ENCODE measurements at places on chromosomes 3 and 15. TPM values are rescaled to one million over a fixed set of nuclear protein-coding genes. Genes with fewer than 3 reads are reported as not detected.

Gene SRGAP3
- total RNA-seq = 5.9 TPM

Gene CD96
- 293 TPM for total RNA-seq

Gene THRB
- not detected for total RNA-seq

Gene RTP1
- not detected for total RNA-seq

Gene EPB42
- total RNA-seq = not detected

Gene ANKUB1
- not detected for total RNA-seq

Gene TM4SF4
- total RNA-seq = not detected

Gene PFN2
- 0.53 TPM for total RNA-seq

Gene GOLGA6L7
- total RNA-seq = not detected

Gene DAZL
- not detected for total RNA-seq

Gene BOC
- total RNA-seq = not detected

Gene PFKFB4
- 42.8 TPM for total RNA-seq

Gene PPP1R14D
- total RNA-seq = not detected

Gene IQCF5
- not detected for total RNA-seq

Gene RBP2
- total RNA-seq = not detected

Gene PLCH1
- 2.0 TPM for total RNA-seq

Gene CD47
- total RNA-seq = 137 TPM

Gene ZNF619
- 6.7 TPM for total RNA-seq

Gene PCSK6
- 0.68 TPM for total RNA-seq

Gene RASGRP1
- total RNA-seq = 161 TPM

Gene GP9
- total RNA-seq = not detected

Gene C3orf85
- total RNA-seq = not detected

Gene RASL12
- total RNA-seq = not detected

- no peak for DNase-seq
Measured at GRCh38 chr3:178507507-178508442, 28.5 kb upstream of the KCNMB2 start.

- no peak for DNase-seq
Measured at GRCh38 chr15:63344731-63345390, 36.8 kb downstream of the CA12 start.

DNA sequence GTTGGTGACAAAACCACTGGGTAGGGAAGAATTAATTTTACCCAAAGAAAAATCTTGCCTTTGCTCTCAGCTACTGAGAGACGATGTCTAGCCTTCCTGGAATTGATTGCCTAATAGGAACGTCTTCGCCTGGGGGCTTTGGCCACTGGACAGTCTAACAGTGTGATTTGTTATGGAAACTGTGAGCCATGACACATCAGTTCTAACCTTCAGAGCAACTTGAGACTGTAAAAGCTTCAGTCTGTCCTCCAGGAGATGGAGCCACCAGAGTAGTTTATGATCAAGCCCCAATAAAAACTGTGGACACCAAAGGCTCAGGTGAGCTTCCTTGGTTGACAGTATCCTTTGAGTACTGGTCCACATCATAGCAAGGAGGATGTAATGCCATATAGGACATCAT lies 235.8 kb upstream of the TMCO5A start:
- no peak for DNase-seq

DNA sequence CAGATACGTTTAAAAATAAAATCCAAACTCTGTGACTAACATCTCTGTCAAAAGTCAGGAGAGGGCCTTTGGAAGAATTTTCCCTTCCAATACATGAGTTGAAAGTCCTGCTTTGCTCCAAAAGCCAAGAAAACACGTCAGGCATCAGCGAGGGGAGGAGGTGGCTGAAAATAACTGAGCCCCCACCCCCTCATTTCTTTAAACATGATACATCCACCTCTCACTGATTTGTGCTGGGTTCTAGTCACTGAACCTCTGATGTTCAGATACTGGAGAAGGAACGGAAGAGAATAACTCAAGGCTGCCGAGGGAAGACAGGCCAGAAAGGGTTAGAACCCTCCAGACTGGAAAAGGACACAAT lies 9.4 kb upstream of the SEMA5B start:
- DNase-seq = no peak

DNA sequence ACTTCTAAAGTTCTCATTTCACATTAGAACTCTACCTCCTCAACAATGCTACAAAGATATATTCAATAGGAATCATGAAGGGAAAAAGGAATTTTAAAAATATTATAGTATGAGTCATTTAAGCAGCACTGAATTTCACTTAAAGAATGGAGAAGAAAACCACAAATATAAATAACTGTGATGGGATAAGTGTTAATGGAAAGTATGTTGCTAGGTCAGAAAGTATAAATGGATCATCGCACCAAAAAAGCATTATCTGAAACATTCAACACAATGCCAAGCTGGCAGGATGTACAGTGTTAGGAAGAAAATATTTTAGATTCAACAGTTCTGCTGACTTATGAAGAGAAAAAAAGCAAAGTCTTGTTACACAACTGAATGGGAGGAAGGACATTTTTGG lies 101.4 kb downstream of the TFG start:
- DNase-seq = no peak

- DNase-seq = no peak
Measured at GRCh38 chr3:174863488-174863887, 4.4 kb downstream of the NAALADL2 start.

GRCh38 chr3:42637001-42637400 lies 16.5 kb upstream of the ZBTB47 start:
- DNase-seq = no peak

DNA sequence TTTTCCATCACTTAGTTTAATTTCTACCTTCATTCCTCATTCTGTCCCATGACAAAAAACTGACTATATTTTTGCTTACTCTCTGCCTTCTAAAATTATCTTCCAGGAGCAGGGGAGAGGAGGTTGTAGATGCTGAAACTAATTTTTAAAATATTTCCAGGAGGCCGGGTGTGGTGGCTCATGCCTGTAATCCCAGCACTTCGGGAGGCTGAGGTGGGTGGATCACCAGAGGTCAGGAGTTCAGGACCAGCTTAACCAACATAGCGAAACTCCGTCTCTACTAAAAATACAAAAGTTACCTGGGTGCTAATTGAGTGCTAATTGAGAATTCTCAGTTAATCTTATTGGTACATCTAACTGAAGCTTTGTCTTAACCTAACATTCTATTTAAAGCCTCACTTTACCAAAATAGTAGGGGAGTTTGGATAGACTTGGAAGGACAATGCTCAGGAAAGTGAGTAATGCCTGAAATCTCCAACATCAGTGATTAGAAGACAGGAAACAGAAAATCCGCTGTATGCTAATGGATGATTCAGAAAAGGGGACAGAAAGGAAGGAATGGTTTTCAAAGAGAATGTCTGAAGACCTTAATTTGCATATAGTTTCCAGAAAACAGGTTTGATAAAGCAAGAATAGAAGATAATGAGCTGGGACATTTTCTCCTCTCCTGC lies 336.1 kb downstream of the GBE1 start:
- DNase-seq = no peak

DNA sequence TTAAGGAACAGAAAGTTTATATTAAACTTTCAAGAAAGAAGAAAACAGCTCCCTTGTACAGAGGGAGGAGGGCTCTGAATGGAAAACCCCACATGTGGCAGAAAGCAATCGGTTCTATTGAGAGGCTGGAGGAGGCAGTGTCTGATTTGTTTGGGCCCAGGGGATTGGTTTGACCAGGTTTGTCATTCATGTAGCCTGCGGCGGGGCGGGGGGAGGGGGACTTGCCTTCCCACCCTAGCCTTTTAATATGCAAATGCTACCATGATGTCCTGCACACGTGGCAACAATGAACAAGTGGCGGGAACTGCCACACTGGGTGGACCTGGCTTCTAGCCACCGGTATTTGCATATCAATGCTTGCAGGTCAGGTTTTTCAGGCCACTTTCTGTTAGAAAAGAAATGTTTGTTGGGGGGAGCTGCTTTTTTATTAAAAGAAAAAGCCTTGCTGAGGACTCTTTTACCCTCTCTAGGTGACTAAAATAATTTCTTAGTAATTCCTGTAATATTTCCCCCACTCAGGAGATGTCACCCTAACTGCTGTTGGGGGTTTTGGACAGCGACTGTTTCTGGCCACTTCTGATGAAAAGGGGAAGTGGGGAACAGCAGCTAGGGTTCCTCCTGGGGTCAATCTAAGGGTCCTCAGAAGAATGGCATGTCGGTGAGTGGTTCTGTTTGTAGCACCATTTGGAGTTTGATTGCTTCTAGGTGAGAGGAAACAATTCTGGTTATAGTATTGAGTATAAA lies 691.2 kb downstream of the TBL1XR1 start:
- DNase-seq = no peak

- DNase-seq = no peak
Measured at GRCh38 chr3:149615731-149616221, 42.0 kb downstream of the WWTR1 start.

DNA sequence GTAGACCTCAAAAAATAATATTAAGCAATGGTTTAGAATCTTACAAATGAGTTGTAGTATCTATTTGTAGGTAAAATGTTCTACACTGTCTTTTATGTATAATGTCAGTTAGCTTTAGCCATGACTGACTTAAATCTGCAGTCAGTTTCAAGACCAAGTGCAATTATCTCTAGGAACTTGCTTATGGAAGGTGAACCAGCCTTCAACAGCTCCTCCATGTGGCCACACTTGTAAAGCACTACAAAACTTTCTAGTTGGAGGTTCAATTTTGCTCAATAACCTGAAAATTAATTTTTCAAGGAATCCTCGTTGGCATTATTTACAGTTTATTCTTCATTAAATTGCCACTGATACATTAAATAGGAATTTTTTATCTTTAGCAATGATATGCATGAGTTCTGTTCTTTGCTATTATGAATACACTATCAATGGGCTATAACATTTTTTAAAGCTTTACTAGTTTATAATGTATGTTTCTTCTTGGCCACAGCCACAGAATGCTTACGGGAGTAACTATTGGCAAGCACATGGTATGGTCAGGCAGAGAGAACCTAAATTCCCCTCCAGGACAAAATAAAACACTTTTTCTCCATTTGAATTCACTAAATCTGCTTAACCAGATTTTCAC lies 315.3 kb upstream of the UBE2E2 start:
- no peak for DNase-seq

GRCh38 chr15:80179935-80180334 lies 27.1 kb downstream of the FAH start:
- DNase-seq = no peak

GRCh38 chr3:174681784-174682183 lies 177.3 kb upstream of the NAALADL2 start:
- no peak for DNase-seq

DNA sequence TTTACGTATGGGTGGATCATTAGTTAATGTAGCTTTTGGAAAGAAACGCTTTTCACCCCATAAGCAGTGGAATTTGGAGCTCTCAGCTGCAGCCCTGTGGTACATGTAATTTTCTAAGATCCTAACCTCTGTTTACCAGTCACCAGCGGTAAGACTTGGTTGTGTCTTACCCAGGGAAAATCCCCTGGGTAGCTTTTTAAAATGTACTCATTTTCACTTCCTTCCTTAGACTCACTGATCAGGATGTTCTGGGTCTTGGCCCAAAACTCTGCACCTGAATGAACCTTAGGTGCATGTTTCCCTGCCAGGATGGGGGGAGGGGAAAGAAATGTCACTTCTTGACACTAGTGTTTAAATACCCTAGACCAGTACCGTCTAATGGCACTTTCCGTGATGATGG lies 605.2 kb downstream of the MAGI1 start:
- no peak for DNase-seq

- no peak for DNase-seq
Measured at GRCh38 chr3:95408464-95408862, 1345.6 kb downstream of the NSUN3 start.

DNA sequence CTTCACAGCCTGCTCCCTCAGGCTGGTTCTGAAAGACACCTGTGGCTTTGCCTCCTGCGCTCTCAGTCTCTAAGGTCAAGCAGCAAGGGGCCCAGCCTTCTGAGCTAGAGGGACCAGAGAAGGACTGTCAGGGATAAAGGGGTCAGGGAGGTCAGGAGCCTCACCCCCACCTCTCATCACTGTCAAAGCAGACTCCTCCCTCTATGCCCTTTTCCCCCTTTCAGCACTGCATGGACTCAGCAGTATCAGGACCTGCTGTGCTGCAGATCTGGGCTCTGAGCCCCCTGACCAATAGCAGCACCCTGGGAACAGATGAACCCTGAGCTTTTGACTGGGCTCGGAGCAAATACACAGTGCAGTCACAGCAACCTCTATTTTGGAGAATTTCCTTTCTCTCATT lies 3.2 kb upstream of the BMF start:
- no peak for DNase-seq

GRCh38 chr3:194124193-194124592 lies 11.8 kb upstream of the HES1 start:
- DNase-seq = no peak

- no peak for DNase-seq
Measured at GRCh38 chr15:85030301-85030929, 48.8 kb downstream of the PDE8A start.

GRCh38 chr15:32747921-32748342 lies 30.1 kb downstream of the GREM1 start:
- no peak for DNase-seq

DNA sequence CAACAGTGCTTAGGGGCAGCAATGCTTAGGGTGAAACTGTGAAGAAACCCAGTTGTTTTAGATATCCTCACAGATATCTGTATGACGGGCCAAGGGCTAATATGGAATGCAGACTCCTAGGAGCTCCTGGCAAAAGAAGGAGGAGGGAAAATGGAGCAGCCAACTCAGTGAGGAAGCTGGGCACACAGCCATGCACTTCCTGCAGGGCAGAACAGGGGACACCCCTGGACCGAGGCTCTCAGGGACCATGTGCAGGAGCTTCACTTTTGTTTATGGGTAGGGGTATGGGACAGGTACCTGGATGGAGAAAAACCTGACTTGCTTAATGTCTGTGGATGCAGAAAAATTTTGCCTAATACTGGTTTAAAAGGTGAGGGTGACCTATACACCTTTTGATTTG lies 20.2 kb downstream of the NIPA1 start:
- DNase-seq = no peak

DNA sequence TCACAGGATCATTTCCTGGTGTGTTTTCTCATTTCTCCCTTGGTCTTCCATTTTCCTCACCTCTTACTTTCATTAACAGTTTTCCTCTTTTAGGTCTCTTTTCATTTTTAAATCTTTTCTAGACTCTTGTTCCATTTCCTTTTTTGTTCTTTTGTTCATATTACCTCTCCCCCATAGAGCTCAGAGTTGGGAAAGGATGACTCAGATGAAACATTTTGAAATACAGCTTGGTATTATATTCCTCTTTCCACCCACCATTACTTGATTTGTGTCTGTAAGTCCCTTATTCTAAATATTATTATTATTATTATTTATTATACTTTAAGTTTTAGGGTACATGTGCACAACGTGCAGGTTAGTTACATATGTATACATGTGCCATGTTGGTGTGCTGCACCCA lies 153.1 kb downstream of the VGLL3 start:
- no peak for DNase-seq

GRCh38 chr15:81308260-81308659 lies 15.7 kb downstream of the STARD5 start:
- no peak for DNase-seq

- DNase-seq = no peak
Measured at GRCh38 chr3:67774676-67775075, 120.3 kb upstream of the SUCLG2 start.

GRCh38 chr15:68553994-68554720 lies 24.6 kb upstream of the CORO2B start:
- DNase-seq = peak; percentile 83

Measured in activated CD8-positive, alpha-beta T cell treated with anti-CD3 and anti-CD28 coated beads, Interleukin-2, amount 10 ng/mL, durations not matched to agents 7 days and 5 days (primary cell).